Prostate gland (tissue), 2 donors: ENCODE measurements at places on chromosomes 12 and 14.

GRCh38 chr14:106493962-106494823, 967.8 kb downstream of the TMEM121 start:
- DNase-seq = no peak
- H3K4me3 ChIP-seq = no peak overlapping the region
- no peaks in the 10 kb centered on the region for H3K27me3 ChIP-seq
- H3K4me1 ChIP-seq = no peaks in the 10 kb centered on the region
- H3K27ac ChIP-seq = no peak overlapping the region
- no peaks in the 10 kb centered on the region for H3K36me3 ChIP-seq

DNA sequence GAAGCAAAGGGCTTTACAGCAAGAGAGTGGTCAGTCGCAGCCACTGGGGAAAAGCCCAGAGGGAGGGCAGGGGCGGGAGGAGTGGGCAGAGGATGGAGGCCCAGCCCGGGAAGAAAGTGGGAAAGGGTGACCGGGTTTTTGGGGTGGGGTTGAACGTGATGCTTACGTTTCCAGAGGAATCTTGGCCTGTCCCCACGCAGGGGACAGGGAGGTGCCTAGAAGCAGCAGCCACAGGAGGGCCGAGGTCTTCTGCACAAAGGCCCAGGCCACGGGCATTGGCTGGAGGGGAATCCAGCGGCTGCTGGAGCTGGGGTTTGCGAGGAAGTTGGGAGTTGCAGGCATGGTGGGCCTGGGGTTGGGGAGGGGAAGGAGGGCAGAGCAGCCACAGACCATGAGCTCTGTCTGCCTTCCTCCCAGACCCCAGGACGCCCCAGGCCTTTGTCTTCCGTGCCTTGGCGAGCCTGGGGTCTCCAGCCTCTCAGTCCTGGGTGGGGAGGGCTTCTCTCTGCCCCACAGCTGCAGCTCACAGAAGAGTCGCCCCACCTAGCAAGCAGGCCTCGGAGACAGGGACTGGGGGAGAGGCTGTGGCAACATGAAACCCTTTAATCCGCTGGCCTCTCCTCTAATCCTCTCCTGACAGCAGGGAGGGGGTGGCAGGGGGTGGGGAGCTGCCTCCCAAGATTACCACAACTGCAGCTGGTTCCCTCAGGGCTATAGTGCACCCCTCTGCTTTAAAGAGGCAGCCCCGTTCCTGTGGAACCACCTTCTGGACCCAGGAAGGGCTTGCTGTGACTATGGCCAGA, at the start of gene CACNA2D4:
Gene CACNA2D4, minus strand, starts transcription at position 572 of the 803 bp plus-strand sequence. Its CDS starts 179 bp downstream, at position 393.
- DNase-seq = no peak
- peak within 1 kb of the TSS; percentile 4 for H3K4me3 ChIP-seq
- H3K4me1 ChIP-seq = no peaks in the 10 kb centered on the region
- H3K27me3 ChIP-seq = no peaks in the 10 kb centered on the region
- H3K27ac ChIP-seq = peak within 1 kb of the TSS; percentile 11
- H3K36me3 ChIP-seq = no peaks in the 10 kb centered on the region

GRCh38 chr12:51592034-51592705, 1.1 kb downstream of the SCN8A start:
- no peak for DNase-seq
- H3K27me3 ChIP-seq = no peaks in the 10 kb centered on the region
- H3K27ac ChIP-seq = no peak overlapping the region
- H3K4me1 ChIP-seq = no peaks in the 10 kb centered on the region
- no peaks in the 10 kb centered on the region for H3K36me3 ChIP-seq

DNA sequence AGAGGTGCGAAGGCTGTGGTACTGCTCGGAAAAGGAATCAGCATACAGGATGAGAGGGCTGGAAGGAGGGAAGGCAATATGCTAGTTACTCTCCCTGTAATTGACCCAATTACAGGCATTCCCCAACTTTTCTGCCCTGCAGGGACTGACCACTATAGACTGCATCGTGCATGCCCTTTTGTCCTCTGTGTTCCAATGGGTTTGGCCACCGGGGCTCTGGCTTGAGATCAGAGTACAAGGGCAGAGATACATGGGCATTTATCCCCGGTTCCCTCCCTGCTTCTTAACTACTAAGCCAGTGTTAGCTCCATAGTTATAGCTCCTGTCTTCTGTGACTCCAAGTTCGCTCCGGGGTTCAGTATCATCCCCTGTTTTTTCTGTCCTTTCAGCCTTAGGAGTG, 59.7 kb downstream of the GTF2A1 start:
- no peak overlapping the region for H3K27ac ChIP-seq
- H3K27me3 ChIP-seq = no peaks in the 10 kb centered on the region
- H3K4me3 ChIP-seq = no peak overlapping the region
- no peaks in the 10 kb centered on the region for H3K4me1 ChIP-seq
